Ovary (tissue), 10 donors: ENCODE measurements at places on chromosomes 4 and X. TPM values are rescaled to one million over a fixed set of nuclear protein-coding genes. Genes with fewer than 3 reads are reported as not detected.

The WDFY3 gene
- polyA plus RNA-seq: 13.2 TPM

The C4orf36 gene
- polyA plus RNA-seq: 1.6 TPM

The DTHD1 gene
- 0.04 TPM for polyA plus RNA-seq

The IL13RA2 gene
- polyA plus RNA-seq: not detected

The RPA4 gene
- not detected for polyA plus RNA-seq
